ENCODE measurements at places on chromosomes 1 and 21.

GRCh38 chr21:31235671-31236450 is 108.2 kb downstream of the TIAM1 start:
- no peak for DNase-seq

DNA sequence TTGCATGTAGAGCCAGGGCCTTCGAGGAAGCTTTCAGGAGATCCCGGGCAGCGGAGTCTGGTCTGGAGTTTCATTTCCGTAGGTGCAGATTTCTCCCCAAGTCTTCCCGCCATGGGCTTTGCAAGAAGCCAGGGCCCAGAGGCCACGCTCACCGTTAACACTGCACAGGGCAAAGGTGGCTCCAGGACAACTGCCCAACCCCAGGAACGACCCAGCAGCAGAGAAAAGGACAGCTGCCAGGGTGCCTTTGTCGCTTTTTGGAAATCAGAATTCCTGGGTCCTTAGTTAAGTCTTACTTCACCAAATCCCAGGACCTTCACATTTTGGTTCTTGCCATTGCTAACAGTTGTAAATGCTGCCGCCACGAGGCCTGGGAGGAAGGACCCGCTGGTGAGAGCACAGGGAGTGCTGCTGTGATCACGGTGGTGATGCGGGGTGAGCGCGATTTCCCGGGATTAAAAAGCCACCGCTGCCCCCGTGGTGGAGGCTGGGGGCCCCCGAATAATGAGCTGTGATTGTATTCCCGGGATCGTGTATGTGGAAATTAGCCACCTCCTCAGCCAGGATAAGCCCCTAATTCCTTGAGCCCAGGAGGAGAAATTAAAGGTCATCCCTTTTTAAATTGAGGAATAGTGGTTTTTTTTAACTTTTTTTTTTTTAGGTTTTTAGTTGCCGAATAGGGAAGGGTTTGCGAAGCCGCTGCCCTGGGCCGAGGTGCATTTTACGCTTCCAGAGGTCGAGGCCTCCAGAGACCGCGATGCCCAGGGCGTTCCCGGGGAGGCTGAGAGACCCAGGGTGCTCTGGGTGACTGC is 8.2 kb downstream of the SIM2 start:
- no peak for DNase-seq

DNA sequence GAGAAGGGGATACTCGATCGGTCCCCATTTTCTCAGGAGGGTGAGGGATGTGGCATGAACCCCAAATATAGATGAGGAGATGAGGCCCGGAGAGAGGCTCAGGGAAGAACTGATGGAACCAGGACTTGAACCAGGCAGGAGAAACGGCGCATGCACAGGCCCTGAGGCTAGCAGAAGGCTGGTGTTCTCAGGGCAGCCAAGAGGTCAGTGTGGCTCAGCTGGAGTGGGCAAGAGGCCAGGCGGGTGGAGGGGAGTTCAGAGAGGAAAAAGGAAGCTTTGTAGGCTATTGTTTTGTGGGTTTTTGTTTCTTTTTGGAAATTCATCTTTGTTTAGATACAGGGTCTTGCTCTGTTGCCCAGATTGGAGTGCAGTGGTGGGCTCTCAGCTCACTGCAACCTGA is 122.0 kb downstream of the LACTBL1 start:
- no peak for DNase-seq

DNA sequence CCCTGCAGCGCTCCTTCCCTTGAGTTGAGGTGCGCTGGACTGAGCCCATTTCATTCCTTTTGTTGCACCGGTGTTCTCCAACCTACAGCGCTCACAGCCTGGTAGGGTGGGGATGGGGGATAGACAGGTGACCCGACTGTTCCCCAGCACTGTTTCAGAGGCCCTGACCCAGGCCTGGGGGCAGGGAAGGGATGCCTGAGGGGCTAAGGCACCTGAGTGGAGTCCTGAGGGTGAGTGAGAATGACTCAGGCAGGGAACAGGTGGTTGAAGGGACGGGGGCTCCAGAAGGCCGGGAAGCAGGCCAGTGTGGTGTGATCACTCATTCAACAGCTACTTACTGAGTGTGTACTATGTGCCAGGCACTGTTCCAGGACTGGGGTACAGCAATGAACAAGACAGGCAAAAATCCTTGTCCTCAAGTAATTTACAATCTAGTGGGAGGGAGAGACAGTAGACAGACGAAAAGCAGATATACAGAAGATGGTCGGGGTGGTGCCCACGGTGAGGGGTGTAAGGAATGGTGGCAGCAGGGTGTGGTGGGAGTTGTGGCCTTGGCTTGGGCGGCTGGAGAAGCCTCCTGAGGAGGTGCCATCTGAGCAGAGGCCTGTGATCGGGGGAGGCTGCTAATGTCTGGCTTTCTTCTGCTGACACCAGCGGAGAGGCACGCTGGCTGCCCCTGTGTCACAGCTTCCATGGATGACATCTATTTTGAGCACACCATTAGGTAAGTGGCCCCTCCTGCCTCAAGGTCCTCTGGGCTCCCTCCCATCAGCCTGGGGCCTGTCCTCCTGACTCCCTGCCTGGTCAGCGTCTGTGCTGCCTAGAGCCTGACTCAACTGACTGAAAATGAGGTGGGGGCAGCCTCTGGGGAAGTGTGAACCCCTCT is 37.4 kb downstream of the ACOT11 start:
- DNase-seq = no peak
